ENCODE measurements at places on chromosomes 7 and 10.

GRCh38 chr10:50322077-50322476, 70.8 kb upstream of the ASAH2 start:
- DNase-seq, result no peak

GRCh38 chr10:42830237-42830636, 47.6 kb downstream of the BMS1 start:
- DNase-seq, result no peak

- DNase-seq, result no peak
These were observed 16.9 kb upstream of the PRF1 start for GRCh38 chr10:70619271-70620019.

GRCh38 chr7:157010588-157011332, at the start of gene MNX1:
Gene MNX1, minus strand, starts transcription at chr7:157010663. Its CDS starts 313 bp downstream, at chr7:157010350.
- no peak for DNase-seq

GRCh38 chr10:100888957-100889356, 23.8 kb upstream of the SLF2 start:
- no peak for DNase-seq

DNA sequence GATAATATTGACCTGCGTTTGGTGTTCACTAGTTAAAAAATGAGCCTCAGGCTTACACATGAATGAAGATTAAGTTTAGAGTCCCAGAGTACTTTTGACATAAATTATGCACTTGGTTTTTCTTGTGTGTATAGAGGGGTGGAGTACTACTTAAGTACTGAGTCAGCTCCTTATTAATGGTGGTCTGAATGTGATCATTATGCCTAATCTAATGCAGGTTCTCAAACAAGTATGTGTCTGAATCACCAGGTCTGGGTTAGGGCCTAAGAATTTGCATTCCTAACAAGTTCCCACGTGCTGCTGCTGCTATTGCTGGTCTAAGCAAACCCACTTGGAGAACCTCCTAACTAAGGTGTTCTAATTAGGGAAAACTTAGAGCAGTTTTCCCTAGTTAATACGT, 30.7 kb upstream of the STOX1 start:
- DNase-seq, result no peak

DNA sequence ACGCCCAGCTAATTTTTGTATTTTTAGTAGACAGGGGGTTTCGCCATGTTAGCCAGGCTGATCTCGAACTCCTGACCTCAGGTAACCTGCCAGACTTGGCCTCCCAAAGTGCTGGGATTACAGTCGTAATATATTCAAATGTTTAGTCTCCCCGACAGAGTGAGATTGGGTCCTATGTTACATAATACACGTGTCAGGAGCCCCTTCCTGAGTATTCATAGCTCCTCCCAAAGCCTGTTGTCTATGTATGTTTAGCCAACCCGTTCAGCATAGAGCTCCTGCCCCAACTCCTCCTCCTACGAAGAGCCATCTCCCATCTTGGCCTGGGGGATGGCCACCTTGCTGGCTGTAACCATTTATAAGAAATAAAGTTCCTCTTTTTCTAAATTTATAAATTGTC, 2.7 kb upstream of the PPP2R2D start:
- no peak for DNase-seq

GRCh38 chr7:101746314-101746713, 71.1 kb upstream of the CUX1 start:
- DNase-seq, result no peak

DNA sequence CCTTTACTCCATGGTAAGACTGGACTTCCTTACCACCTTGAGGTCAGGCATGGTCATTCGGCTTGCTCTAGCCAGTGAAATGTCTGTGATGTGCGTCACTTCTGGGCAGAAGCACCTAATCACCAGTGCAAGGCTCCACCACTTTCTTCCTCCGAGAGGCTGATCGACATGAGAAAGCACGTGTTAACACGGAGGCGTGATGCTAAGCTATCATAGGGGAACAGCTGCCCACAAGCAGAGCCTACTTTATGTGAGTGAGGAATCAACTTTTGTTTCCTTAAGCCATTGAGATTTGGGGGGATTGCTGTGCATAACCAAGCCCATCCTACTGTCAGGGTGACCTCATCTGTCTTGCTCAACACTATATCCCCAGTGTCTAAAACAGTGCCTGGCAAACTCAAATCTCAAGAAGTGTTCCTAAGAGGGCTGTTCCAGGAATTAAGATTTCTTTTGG, 23.1 kb upstream of the SAR1A start:
- no peak for DNase-seq

GRCh38 chr7:148121847-148122246, 468.7 kb upstream of the C7orf33 start:
- DNase-seq, result no peak

GRCh38 chr10:28928484-28928883, 251.2 kb downstream of the BAMBI start:
- no peak for DNase-seq

GRCh38 chr7:46215987-46216567, 295.0 kb upstream of the IGFBP3 start:
- no peak for DNase-seq

GRCh38 chr10:103874730-103875129, 19.4 kb upstream of the SH3PXD2A start:
- no peak for DNase-seq

DNA sequence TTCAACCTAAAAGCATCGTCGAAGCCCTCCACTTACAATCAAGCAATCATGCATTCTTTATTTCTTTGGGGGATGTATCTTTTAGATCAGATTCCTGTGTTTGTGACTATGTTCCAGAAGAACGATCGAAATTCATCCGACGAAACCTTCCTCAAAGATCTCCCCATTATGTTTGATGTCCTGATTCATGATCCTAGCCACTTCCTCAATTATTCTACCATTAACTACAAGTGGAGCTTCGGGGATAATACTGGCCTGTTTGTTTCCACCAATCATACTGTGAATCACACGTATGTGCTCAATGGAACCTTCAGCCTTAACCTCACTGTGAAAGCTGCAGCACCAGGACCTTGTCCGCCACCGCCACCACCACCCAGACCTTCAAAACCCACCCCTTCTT, 13.8 kb downstream of the GPNMB start:
- no peak for DNase-seq

DNA sequence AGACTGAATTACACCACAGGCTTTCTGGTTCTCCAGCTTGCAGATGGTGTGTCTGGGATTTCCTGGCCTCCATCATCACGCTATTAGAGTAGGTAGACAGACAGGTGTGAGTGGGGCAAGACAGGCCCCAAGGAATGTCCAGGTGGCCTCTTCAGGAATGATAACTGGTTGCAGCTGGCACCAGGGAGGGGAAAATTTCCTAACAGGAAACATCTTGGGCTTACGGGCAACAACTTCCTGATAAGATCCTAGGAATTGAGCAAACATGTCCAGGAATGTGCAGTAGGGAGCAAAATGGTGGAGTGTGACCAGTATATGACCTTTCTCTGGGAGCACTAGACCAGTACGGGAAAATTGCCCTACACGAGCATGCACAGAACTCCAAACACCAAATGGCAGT, 11.3 kb downstream of the XRCC2 start:
- DNase-seq, result no peak

DNA sequence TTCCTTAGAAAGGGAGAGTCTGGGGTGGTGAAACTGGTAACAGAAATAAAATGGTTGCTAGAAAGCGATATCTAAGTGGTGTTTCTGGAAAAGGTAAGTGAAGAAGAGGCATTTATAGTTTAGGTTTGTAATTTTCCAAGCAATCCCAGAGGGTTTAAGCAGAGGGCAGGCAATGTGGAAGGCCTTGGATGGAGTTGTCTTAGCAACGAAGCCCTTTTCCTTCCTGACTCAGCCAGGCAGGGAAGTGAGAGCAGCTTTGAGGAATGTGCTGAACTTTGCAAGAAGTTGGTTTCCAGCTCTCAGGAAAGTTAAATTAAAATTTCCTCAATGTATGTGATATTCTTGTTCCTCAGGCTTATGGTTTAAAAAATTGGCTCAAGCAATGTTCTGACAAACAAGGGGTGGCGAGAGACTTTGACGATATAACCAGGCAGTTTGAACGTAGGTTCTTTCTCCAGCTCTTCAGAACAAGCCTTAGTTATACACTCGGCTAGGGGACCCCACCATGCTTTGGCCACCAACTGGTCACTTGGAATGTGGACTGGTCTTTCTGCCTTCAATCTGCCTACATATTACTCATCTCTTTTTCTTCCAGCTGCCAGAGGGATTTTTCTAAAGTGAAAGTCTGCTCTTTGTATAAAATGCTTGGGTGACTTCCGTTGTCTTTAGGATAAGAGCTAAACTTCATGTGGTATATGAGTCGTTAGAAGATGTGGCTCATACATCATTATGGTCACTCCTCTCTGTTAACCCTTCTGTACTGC, 66.9 kb upstream of the SLC25A13 start:
- DNase-seq, result no peak

- DNase-seq, result no peak
These were observed 30.9 kb downstream of the DNAJB12 start for GRCh38 chr10:72323771-72324191.

DNA sequence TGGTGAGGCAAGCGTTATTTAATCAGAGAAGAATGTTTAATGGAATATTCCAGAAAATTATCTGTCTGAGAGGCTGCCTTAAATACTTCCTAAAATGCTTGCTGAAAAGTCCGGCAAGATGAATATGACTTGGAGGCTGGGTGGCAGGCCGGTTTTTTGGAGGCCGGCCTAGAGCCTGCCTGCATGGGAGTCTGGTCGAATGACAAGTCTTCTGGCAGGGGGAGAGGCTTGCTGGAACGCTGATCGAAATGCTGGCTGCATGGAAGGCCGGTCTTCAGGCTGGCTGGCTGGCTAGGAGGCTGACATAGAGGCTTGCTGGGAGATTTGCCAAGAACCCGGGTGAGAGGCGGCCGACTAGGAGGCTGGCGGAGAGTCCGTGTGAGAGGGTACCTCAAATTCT, 135.7 kb downstream of the OR13A1 start:
- DNase-seq, result no peak

GRCh38 chr10:47349941-47350371, 1.8 kb downstream of the RBP3 start:
- DNase-seq, result peak; percentile 55

- no peak for DNase-seq
These were observed 1.4 kb downstream of the VOPP1 start for GRCh38 chr7:55570939-55571338.

GRCh38 chr7:31099451-31100444, 47.6 kb downstream of the ADCYAP1R1 start:
- peak; percentile 32 for DNase-seq

DNA sequence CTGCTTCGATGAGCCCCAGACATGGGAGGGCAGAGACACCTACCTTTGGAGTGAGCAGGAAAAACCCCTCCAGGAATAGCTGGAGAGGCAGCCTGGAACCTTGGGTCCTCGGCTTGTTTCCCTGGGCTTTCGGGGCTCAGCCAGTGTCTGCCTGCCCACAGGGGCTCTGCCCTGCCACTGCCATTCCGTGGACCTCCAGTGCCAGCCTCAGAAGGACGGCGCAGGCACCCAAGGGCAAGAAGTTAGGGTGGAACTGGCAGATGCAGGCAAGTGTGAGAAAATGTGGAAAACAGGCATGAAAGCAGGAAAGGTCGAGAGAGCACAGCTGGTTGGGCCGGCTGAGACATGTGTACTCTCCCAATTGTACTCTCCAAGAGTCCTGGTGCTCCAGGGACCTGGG, 281.5 kb downstream of the GRID1 start:
- no peak for DNase-seq

DNA sequence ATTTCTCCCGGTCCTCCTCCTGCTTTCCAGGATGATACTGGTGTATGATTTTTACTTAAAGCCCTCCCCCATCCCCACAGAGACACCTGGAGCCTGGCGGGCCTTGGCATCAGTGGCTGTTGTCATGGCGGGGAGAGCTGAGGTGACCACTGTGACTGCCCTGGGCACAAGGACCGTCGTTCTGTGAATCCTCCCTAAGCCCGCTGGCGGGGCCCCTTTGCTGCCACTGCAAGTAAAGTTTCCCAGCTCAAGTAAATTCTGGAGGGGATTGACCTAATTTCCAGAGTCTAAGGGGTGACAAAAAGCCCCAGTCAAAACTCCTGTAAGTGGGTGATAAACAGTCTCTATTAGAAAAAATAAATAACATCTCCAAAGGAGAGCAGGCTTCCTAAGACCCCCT, 393.2 kb upstream of the PODXL start:
- DNase-seq, result no peak

DNA sequence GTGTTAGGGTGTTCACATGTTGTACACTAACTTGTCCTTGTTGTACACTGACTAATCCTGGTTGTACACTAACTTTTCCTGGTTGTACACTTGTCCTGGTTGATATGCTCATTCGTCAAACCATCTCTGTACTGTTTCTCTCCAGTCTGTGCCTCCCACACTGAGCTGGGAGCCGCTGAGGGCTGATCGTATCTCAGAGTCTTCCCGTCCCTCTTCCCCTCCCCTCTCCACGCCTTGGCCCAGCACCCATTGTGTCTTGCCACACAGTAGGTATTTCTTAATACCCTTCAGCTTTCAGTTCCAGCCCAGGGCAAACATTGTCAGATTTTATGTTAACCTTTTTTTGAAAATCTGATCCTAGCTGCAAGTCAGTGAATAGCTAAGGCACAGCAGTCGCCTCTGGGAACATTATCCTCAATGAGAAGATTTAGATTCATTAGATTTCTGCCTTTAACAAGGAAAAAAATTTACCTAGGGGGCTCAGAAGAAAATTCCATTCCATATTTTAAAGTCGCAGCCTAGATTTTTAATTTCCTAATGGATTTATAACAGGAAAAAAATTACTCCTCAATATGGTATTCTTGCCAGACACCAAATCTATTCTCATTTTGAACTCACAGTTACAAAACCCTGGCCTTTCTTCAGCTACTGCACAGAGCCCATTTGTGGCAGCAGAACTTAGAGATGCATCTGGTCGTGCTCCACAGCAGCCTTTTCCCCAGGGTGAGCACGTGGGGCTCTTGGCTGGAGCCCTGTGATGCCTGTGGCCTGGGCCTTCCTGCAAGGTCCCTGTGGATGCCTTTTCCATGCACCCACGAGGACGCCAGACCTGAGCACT, 33.0 kb upstream of the CHST15 start:
- DNase-seq, result no peak
